Epithelial cell of proximal tubule (primary cell): ENCODE measurements at places on chromosomes 3 and 15. TPM values are rescaled to one million over a fixed set of nuclear protein-coding genes. Genes with fewer than 3 reads are reported as not detected.
A peak's percentile ranks its signal among the peaks of the same experiment; 100 is the strongest.

DNA sequence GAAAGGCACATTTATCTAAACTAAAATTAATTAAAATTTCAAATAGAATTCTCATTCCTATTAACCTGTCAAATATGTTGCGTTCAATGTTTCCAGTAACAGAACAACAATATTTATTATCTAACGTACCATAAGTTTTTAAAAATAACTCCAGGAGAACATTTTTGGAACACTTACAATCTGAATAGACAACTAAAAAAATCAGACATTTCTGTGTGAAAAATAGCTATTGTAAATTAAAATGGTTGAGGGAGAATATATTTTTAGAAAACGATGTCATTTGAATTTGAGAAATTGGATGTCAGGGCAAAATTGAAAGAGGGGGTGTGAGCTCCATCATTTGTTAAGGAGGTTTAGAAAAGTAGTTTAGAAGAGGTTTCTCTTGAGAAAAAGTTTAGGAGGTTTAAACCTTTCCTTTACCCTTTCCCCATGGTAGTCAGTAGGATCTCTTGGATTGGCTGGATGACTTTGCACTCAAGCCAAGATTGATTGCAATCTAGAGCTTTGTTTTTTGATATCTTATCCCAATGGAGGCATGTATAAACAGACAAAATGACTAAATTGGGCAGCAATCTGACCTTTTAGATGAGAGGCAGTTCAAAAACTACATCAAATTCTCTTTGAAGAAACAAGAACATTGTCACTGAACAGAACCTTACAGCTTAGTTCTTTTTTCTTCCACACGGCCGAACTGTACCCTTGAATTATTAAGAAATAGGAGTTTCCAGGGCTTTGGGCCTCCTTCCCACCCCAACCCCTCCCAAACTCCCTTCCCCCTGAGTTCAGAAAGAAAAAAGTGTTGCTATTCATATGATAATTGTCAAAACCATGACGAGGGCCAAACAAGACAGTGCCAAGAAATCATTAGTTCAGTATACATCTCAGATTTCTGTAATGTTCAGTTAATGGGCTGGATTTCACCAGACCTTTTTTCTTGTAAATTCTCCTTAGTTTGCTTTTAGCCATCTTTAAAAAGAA, 79.7 kb upstream of the CDIN1 start:
- no peak for DNase-seq

- no peak for DNase-seq
These were observed 382.0 kb downstream of the ROBO2 start for GRCh38 chr3:77421916-77422315.

- no peak for DNase-seq
These were observed 4.8 kb upstream of the MECOM start for GRCh38 chr3:169668072-169668956.

DNA sequence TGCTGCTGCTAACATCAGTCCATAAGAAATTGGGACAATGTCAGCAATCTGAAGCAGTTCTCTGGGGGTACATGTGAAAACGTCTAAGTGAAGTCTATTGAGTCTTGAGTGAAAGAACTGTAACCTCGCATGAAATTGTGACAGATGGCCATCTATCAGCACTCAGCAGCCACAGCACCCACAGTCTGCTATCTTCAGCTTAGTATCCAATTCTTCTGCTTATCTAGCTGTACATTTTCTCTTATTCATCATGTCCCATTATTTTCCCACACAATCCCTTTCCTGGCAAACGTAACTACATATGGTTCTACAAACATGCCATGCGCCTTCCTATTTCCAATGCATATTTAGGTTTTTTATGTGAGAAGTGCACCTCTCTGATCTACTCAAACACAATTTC, 629.7 kb downstream of the NTRK3 start:
- DNase-seq, result no peak

The MRAS gene
- 12.7 and 17.2 TPM in 2 replicates for total RNA-seq

DNA sequence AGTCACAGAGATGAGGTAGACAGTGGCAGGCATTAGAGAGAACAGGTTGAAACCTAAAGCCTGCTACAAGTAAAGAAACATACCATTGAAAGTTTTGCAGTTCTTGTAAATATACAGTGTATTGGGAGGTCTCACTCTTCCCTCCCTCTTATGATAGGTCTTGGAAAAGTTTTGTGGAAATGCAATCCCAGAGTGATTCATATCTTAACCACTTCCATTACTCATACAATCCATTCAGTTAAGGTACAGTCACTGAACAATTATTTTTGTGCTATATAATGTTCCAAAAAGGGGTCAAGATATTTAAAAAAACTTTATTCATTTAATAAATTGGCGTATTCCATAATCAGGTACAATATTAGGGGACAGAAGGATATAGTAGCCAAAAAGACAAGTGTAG, 737.7 kb upstream of the ALCAM start:
- peak; percentile 45 for DNase-seq

- no peak for DNase-seq
These were observed 10.2 kb upstream of the LACTB start for GRCh38 chr15:63111481-63111880.

- no peak for DNase-seq
These were observed 23.3 kb upstream of the HEG1 start for GRCh38 chr3:125078951-125079674.

DNA sequence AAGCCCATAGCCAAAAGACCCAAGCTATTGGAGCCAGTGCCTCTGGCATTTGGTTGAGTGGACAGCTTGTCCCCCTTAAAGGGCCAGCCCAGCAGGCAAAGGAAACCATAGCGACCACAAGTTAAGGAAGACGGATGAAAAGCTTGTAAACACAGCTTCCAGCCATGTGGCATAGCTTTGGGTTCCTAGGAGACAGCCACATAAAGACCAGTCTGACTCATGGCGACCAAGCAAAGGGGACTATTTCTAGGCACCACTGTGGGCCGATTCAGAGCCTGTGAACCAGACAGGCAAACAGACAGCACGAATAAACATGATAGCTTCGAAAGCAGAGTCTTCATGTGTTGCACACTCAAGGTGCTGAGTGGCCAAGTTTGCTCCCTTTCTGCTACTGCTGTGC, 30.5 kb upstream of the SRGAP3 start:
- DNase-seq, result no peak

The ETV5 gene
- total RNA-seq, result 17.1 and 24.7 TPM in 2 replicates

DNA sequence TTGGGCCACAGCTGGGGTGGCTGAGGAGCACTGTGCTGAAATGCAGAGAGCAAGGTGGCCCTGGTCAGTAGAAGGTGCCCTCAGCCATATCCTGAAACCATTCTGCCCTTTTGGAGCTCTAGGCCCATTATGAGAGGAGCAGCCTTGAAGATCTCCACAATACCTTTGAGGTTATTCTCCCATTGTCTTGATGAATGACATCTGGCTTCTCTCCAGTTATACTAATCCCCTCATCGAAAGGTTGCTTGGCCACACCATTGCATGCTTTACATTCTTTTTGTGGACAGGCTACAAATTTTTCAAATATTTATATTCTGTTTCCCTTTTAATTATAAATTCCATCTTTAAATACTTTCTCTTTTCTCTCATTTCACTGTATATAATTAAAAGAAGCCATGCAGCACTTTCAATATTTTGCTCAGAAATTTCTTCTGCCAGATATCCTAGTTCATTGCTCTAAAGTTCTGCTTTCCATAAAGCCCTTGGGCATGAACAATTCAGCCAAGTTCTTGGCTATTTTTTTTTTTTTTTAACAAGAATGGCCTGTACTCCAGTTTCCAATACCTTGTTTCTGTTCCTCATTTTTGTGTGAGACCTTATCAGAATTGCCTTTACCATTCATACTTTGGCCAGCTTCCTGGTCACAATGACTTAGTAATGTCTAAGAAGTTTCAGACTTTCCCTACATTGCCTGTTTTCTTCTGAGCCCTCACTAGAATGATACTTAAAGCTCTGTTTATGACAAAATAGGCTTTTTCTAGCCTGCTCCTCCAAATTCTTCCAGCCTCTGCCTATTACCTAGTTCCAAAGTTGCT, 138.9 kb upstream of the SGO1 start:
- no peak for DNase-seq

DNA sequence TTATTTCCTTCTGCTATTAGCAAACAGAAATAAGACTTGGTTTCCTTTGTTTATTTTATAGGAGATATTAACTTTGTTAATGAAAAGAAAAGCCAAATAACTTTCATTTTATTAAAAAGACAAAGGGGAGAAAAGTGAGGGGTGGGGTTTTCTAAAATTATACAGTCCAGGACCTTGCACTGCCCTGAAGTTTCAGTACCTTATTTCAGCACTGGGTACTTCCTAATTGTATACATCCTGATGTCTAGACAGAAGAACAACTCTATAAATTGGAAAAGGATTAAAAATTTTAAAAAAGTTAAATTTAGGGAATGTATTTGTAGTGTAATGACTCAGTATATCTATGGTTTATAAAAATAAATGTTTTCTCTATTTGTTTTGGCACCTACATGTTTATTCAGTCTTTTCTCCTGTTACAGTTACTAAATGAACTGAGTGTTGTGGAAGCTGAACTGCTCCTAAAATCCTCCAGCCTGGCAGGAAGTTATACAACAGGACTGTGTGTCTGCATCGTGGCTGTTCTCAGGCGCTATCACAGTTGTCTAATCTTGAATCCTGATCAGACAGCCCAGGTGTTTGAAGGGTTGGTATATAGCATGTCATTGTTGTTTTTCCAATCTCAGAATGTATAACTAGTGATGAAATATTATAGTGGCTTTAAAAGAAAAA, 27.6 kb upstream of the P2RY13 start:
- no peak for DNase-seq

GRCh38 chr3:192848371-192849233, 69.1 kb downstream of the MB21D2 start:
- no peak for DNase-seq

GRCh38 chr15:49412797-49413196, 10.2 kb upstream of the FGF7 start:
- DNase-seq, result no peak

DNA sequence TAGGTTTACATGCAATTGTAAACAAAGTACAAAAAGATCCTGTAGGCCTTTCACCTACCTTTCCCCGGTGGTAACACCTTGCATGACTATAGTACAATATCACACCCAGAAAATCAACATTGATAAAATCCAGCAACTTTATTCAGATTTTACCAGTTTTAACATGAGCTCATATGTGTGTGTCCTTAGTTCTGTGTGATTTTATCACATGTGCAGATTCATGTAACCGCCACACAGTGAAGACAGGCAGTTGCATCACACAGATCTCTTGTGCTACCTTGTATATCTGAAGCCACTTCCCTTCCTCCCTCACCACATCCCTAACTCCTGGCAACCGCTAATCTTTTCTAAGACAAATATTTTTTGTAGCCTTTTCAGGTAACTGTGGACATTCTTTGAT, 183.5 kb upstream of the C2CD4B start:
- no peak for DNase-seq

DNA sequence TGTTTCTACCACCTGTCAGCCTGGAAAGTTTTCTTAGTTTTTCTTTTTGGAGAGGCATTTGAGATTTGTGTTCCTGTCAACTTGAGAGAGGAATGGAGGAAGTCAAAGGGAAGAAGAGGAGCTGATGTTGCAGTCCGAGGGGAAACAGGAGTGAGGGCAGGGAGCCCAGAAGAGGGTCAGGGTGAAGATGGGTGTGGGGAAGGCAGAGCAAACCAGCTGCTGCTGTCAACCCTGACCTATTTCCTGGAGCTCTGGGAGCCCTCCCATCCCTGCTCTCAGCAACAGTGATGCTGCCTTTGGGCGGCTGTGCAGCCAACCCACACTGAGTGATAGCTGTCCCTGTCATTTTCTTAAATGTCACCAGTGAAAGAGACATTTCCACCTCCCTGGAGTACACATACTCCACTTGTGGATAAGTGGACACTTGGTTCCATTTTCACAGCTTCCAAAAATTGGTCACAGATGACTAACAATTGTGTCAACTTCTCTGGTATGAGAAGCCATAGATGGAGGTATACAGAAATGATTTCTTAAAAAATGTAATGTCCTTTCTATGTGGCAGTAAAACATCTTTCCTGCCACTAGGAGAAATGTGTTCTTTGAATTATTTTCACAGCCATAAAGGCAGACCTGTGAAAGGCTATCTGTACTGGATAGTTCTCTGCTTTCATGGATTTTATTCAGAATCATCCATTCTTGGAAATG, 556.3 kb upstream of the TBL1XR1 start:
- DNase-seq, result no peak

DNA sequence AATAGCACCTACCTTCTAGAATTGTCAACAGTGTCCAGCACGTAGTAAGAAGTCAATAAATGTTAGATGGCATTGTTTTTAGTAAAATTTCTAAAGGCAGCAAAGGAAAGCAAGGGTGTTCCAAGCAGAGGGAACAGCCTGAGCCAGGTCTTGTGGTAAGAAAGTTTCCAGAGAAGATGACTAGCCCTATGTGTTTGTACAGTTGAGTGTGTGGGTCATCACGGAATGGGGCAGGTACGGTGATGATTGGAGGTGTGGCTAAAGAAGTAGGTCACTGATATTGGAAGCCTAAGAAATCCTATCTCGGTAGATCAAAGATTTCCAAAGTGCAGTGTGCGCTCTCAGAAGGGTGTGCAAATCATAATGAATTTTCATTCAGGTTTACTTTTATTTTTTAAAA, 94.2 kb upstream of the BCL6 start:
- no peak for DNase-seq

The PDCD7 gene
- 24.6 and 26.3 TPM in 2 replicates for total RNA-seq

GRCh38 chr3:107382631-107383030, 5.4 kb downstream of the CCDC54 start:
- no peak for DNase-seq

DNA sequence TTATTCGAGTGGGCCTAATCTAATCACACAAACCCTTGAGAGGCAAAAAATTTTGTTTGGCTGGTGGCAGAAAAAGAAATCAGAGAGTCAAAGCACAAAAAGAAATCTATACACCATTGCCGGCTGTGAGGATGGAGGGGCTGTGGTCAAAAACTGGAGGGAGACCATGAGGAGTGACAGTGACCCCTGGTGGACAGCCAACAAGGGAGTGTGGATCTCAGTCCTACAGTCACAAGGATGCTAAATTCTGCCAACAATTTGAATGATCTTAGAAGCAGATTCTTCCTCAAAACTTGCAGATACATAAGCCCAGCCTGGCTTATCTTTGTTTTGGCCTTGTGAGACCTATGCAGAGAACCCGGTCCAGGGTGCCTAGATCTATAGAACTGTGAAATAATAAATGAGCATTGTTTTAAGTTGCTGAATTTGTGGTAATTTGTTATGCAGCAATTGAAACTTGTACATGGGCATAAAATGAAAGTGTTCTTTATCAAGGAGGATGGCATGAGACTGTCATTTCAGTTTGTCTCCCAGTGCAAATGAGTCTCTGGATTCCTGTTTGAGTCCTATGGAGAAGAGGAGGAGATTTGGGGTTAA, 103.0 kb upstream of the ARHGEF26 start:
- DNase-seq, result no peak

The MYRIP gene
- total RNA-seq, result 0.12 and 0.29 TPM in 2 replicates

The RBM15B gene
- total RNA-seq, result 25.6 and 39.1 TPM in 2 replicates

DNA sequence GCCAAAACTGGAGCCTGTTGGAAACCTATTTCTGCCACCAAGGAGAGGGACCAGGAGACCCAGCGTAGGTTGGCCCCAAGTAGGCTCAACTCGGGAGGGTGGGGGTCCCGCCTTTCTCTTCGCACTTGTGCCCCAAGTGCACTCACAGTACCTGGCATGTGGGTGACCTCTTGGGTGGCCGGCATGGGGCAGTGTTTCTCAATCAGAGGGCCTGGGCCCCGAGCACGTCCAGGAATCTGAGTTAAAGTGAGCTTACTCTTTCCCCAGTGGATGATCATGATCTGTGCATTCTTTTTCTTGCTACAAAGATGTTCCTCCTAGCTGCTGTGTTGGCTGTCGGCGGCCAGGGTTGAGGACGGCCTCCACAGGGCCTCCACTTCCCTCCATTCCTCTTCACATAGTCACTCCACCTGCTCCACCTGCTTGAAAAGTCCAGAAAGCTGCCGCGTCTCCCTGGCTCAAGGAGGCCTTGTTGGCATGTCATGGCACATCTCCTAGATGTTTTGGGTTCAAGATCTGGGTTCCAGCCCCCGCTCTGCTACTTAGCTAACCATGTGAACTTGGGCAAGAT, 66.5 kb upstream of the SEC61A1 start:
- DNase-seq, result no peak
